Gastroesophageal sphincter (tissue), 4 donors: ENCODE measurements at places on chromosomes 16 and 17.

GRCh38 chr16:59108374-59108773 is 374.3 kb upstream of the GOT2 start:
- ATAC-seq: no peak

- ATAC-seq: no peak
These were observed 587 bp downstream of the RNF157 start for GRCh38 chr17:76239538-76240274.

- no peak for ATAC-seq
These were observed 4.4 kb downstream of the NTAN1 start for GRCh38 chr16:15051387-15051951.

DNA sequence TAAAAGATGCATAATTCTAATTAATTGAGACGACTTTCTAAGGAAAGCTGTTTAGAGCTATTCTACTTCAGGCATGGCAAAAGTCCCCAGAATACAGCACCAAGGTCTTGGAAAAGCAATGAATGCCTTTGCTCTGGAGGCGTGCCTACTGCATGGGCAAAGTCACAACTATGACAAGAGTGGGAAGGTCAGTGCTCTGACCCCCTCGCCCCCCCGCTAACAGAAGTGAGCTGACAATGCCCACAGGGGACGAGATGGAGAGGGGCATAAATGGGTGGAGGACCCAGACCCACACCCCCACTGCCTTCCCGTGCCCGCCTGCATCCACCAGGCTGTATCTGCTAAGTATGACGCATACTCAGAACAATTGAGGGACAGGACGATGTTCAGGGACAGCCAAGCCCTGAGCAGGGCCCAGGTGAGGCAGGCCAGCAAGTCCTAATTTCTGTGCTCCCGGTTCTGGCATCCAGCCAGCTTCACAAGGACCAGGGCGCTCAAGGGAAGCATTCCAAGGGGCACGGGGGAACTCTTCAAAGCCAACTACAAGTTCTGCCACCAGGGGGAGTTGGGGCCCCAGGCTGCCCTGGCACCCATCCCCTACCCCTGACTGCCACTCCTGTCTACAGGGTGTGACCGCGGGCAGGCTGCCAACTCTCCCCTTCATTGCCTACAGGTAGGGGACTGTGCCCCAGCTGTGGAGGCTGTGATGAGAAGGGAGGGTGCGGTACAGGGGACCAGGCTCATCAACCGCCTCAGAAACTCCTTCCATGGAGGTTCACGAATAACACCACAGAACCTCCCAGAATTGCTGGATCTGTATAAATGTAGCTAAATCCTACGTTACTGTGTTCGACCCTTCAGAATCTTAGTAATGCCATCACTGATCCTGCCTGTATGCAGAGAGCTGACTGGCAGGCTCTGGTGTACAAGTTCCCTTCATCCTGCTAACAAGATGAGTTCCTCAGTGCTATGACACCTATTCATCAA is 20.8 kb downstream of the NPRL3 start:
- peak; percentile 48 for ATAC-seq

DNA sequence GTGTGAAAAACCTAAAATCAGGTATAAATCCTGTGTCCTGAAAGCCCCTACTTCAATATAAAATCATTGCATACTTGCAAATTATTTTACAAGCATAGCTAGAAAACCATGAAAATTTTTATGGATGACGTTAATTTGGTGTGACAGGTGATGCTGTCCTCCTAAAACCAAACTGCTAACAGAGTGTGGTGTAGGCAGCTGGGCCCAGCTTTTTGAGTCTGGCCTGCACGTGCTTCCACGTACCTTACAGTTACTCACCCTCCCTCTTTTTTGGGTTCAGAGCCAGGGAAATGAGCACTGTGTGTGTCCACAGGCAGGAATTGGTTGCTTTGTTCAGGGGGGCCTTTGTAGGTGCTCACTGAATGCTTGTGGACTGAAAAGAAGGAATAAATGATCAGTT is 36.4 kb downstream of the CLEC16A start:
- no peak for ATAC-seq

DNA sequence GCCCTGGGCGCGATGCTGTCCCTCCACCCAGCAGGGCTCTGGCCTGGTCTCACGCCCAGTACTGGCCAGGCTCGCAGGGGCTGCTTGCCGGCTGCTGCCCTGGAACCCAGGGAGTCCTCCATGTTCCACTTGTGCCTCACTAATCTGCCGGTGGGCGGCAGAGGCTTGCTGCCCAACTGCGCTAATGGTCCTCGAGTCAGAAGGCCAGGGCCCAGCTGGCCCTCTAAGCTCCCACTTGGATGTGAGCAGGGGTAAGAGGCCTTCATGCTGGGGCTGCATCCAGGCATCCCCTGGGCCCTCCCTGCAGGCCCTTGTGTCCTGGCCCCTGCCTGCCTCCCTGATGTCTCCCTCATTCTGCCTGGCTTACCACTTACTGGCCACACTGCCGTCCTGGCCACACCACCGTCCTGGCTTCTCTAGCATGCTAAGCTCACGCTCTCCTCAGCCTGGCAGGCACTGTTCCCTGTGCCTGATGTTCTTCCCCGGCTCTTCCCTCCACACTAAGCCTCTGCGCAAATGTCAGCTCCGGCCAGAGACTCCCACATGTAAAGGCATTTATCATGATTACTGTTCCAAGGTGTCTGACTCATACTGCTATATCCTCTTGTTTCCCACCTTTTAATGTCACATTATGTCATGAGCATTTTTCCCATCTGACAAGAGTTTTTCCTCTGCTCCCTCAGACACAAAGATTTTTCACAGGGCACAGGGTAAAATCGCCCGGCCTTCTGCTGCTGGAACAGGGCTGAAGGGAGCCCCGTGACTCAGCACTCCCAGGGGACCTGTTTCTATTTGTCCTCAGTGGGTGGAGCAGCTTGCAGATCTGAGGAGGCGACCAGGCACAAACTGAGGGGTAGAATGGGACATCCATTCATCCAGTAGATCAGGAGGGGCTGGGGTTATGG is 15.9 kb downstream of the B9D1 start:
- ATAC-seq: peak; percentile 83
